Testis (tissue), 5 donors: ENCODE measurements at places on chromosomes 1 and 21.

DNA sequence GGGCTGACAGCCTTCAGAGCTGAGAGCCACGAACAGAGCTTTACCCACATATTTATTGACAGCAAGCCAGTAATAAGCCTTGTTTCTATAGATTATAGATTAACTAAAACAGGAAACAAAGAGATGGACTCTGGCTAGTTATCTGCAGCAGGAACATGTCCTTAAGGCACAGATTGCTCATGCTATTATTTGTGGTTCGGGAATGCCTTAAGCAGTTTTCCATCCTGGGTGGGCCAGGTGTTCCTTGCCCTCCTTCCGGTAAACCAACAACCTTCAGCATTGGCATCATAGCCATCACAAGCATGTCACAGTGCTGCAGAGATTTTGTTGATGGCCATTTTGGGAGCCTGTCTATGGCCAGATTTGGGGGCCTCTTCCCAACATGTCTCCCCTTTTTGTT is 96.8 kb downstream of the POU2F1 start:
- DNase-seq: no peak

GRCh38 chr1:186629341-186629740 is 50.9 kb downstream of the PTGS2 start:
- no peak for DNase-seq

- DNase-seq: no peak
These were observed 14.0 kb upstream of the PEF1 start for GRCh38 chr1:31658721-31659120.

- DNase-seq: no peak
These were observed 46.6 kb downstream of the TENT5C start for GRCh38 chr1:117652421-117652820.

DNA sequence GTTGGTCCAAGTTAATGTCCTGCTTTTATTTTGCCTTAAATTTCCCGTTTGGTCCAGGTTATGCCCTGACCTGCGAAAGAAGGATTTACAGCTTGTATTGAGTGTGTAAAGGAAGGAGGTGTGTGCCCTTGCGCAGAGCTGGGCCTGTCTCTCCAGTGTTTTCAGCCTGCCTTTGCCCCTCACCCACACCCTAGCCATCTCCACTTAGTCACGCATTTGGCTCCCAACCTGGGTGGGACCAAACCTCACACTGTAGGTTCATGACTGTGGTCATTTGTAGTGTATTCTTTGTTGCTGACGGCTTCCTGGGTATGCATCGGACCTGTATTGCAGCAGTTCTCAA is 572 bp upstream of the SRSF10 start:
- no peak for DNase-seq

DNA sequence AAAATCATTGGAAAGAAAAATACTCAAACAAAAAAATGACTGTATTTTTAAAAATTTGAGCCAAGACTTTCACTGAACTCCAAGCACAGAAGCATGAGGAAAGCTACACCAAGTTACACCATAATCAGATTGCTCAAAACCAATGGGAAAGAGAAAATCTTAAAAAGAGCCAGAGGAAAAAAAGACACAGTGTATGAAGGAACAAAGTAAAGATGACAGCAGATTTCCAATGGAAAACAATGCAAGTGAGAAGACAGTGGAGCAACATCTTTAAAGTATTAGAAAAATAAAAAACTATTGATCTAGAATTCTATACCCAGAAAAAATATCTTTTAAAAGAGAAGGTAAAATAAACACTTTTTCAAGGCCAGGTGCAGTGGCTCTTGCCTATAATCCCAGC is 147.8 kb upstream of the ZBTB40 start:
- no peak for DNase-seq

DNA sequence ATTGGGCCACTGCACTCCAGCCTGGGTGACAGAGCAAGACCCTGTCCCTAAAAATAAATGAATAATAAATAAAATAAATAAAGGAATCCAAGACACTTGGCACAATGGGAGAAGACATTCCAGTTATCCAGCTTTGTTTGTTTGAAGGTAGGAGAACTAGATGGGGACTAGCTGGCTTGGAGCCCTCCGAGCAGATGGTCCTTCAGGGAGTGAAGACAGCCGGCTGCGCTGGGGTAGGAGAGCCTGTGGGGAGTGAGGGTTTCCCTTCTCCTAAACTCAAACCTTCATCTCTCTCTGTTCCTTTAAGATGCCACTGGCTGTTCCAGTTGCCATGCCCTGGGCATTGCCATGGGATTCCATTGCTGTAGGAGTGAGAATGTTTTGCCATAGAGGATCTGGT is 120.6 kb downstream of the NAV1 start:
- no peak for DNase-seq

DNA sequence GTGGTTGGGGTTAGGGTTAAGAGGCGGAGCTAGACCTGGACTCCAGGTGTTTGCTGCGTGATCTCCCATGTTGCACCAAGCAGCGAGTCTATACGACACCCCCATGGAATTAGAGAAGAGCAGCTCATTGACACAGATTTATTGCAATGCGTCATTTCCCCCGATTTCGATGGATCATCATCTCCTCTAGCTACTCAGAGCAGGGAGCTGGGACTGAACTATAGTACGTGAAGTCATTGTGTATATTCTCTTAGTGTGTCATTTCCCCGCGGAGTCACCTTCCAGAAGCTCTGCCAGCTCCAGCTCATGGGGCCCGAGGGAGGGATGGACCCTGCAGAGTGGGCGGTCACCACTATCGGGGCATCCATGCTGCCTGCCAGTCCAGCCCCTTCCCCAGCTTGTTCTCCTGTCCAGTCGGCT is 7.5 kb upstream of the C2CD2 start:
- DNase-seq: no peak

DNA sequence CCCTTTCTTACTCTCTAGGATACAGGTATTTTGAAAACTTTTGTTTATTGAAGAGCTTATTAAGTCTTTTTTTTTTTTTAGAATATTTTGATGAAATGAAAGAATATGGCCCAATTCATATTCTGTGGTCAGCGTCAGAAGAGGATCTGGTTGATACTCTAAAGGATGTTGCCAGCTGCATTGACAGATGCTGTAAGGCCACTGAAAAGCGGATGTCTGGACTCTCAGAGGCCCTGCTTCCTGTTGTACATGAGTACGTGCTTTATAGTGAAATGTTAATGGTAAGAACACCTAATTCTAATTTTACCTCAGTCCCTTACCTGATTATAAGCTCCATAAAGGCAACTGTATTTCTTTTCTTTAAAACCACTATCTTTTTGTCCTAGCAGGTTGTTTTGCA is 37.1 kb downstream of the SNX7 start:
- DNase-seq: no peak

DNA sequence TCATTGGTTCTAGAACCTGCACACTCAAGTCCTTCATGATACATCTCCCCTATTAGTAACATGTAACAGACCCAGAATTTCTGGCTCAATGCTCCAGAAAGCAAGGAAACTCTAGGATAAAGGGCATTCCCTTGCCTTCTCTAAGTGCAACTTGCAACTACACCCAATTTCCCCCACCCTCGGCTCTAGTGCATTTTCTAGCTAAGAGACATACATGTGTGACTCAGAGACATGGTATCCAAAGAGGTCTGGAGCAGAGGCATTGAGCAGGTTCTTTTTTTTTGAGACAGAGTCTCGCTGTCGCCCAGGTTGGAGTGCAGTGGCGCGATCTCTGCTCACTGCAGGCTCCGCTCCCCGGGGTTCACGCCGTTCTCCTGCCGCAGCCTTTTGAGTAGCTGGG is 132.9 kb downstream of the ZC3H11B start:
- no peak for DNase-seq

DNA sequence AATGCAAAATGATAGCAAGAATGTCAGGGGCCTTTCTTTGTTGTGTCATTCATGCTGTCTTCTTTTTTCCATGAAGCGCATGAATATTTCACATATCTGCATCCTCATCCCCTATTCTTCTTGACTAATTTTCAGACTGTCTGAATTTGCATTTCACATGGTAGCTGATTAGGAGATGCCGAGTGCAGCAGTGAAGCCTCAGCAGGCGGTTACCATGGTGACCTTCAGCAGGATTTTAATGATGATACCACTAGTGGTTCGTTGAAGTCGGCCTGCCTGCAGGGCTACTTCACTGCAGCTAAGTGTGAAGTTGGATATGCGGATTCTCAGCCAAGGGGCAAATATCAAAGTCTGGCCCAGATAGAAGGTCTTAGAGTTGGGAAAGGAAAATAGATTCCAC is 141.8 kb downstream of the NEK7 start:
- DNase-seq: no peak

DNA sequence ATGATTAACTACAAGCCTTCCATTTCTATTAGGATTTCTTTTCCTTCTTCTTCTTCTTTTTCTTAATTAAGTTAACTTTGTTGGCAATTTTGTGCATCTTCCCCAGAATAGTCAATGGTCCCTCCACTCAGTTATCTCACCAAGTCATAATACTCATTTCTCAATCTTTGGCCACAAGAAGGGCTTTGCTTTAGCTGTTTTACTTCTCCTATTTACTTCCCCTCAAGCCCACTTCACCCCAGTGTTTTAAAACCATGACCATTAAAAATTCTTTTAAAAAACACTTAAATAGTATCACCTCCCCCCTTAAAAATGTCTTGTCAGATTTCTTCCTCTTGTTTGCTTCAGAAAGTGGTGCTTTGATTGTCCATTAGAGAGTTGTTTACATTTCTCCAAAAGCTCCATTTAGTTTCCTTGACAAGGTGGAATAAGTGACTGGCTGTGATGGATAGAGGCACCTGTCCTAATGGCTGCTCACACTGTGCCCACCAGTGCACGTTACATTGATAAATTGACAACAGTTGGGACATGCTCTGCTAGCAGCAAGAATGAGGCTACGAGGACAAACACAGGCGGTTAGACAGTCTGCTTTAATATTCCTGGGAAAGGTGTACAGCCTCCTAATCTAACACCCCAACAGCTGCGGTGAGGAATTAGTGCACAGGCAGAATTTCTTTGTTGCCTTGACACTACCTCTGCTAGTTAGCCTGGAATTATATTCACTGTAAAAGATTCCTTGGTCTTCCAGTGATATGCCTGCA is 354.7 kb downstream of the LMO4 start:
- no peak for DNase-seq

GRCh38 chr1:66563941-66564630 is 30.1 kb downstream of the SGIP1 start:
- no peak for DNase-seq

DNA sequence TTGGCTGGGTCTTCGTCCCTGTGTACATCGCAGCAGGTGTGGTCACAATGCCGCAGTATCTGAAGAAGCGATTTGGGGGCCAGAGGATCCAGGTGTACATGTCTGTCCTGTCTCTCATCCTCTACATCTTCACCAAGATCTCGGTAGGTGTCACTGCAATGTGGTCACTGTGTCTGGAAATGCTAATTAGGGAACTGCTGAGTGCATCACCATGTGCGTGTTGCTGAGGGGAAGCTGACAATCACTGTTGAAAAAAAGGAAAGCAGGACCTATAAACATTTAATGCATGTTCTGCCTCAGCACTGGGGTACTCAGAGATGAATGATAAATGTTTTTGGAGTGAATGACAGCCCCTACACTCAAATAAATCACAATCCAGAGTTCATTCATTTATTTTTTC is 6.8 kb downstream of the SLC5A9 start:
- no peak for DNase-seq

GRCh38 chr21:31145274-31145673 is 107.0 kb upstream of the KRTAP19-8 start:
- DNase-seq: no peak

- DNase-seq: no peak
These were observed 240.6 kb downstream of the PTBP2 start for GRCh38 chr1:96962216-96962615.

DNA sequence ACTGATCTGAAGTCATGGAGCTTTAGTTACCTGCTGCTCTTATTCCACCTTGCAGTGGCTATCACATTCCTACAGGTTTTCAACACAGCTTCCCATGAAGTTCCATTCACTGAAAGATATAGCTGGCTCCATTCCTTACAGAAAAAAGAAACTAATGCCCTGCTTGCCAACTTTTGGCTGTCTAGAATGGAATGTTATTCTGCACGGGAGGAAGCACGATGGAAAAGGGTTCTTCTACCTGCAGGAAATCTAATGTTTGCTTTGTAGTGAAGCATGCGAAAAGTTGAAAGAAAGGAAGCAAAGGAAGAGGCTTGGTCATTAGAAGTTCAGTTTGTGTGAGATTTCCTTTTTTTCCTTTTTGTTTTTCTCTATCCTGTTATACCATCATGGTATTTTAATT is 32.6 kb downstream of the GIPC2 start:
- DNase-seq: no peak

GRCh38 chr1:89350298-89350697 is 13.6 kb upstream of the GBP6 start:
- DNase-seq: no peak

DNA sequence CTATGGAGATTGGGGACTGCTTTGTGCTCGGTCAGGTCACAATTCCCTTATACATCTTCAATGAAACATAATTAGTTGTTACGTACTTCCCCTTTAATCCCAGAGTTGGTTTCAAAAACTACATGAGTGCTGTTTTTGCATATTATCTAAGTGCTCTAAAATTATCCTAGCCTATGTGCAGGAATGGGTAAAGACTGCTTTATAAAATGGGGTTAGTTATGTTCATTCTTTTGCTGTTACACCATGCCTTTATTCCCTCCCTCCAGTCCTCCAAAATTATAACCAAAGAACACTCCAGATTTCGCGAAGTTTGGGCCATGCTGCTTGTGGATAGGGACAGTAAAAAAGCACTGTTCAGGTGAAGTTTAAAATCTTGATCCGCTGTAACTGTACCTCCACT is 173.9 kb upstream of the SNX7 start:
- DNase-seq: no peak

DNA sequence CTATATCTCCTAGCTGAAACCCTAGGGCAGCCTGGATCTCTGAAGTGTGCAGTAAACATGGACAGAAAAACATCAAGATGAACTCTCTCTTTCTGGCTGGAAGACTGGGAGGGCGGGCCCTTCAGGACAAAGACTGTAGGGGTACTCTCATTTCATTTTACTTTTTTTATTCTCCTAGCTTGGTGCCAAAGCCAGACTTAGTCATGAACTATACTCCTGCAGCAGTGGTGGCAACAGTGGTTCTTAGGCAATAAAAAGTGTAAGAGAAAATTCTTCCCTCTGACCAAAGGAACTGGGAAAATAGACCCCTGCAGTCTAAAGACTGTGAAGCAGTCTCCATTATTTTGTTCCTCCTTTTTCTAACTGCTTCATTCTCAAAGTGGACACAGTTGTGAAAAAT is 213.8 kb upstream of the JUN start:
- no peak for DNase-seq

DNA sequence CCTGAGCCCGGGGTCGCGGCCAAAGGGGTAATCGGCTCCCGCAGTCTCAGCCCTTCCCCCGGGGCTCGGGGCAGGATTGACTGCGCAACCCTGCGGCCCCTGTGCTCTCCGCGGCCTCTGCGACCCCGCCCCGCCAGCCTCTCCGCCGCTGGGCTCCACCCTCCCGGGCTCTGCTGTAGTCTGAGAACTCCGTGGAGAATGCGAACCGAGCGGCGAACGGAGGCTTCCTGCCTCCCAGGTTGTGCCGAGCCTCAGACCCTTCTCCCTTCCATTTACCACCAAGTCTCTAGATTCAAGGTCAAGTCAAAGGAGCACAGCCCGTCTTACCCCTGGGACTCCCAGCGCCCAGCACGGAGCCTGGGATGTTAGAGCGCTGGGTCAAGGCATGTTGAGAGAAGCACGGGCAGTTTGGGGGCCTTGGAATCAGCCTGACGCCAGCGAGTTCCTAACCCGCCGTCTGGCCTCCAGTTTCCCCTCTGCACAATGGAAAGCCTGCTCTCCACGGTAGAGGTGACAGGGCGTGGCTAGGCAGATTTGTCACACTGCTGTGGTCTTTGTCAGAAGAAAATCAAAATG is 3.0 kb downstream of the ATP2B4 start:
- peak; percentile 65 for DNase-seq
